Tibial nerve (tissue), 4 donors: ENCODE measurements at places on chromosomes 3 and 15.

GRCh38 chr3:157154563-157155330 lies 5.2 kb downstream of the CCNL1 start:
- DNase-seq, result no peak

- DNase-seq, result no peak
Measured at GRCh38 chr3:133734305-133734704, 11.9 kb upstream of the TF start.

- DNase-seq, result no peak
Measured at GRCh38 chr15:22240403-22240802, 160.1 kb downstream of the OR4M2 start.

- no peak for DNase-seq
Measured at GRCh38 chr3:64011685-64012084, 11.6 kb downstream of the PSMD6 start.

GRCh38 chr3:25683882-25684281 lies 19.2 kb upstream of the TOP2B start:
- no peak for DNase-seq

DNA sequence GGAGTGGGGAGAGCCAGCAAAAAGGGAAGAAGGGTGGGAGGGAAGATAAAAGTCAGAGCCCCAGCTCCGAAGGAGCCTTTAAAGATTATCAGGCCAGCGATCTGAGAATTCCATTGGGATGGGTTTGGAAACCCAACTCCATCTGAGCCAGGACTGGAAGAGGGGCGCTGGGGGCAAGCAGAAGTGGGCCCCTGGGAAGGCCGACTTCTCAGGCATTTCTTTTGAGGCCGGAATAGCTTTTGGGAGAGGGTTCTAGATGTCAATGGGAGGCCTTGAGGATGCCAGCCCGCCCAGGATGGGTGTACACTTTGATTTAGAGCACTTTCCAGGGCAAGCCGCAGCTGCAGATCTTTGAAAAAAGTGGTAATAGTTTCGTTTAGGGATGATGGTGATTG lies 6.6 kb upstream of the SOX2 start:
- no peak for DNase-seq

GRCh38 chr3:83816653-83817052 lies 1142.1 kb upstream of the CADM2 start:
- DNase-seq, result no peak

DNA sequence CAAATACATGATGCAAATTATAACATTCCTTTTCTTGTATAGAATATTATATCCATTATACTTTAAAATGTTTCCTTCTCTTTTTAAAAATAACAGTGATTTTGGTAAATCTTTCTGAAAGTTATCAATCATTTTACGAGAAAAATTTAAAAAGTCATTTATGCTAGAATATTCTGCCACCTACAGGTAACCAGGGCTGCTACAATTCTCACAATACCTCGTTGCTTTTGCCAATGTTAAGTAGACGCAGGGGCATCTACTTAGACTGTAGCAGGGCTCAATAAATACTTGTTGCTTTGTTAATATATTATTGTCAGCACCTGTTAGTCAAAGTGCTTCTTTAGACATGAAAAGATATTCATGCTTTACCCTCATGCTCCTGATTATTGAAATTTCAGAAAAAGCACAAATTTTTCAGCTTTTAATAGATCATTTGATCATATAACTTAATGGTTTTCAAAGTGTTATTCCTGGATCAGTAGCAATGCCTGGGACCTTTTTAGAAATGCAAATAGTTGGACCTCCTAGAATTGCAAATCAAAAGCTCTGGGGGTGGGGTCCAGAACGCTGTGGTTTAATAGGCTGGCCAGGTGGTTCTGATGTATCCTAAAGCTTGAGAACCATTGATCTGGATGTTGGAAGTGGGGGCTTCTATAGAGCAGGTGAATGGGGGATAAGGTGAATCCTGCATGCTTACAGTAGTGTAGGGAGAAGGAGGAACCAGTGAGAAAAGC lies 223.6 kb upstream of the PDZRN3 start:
- DNase-seq, result no peak

- DNase-seq, result no peak
Measured at GRCh38 chr3:115804200-115804599, 180.9 kb downstream of the GAP43 start.

DNA sequence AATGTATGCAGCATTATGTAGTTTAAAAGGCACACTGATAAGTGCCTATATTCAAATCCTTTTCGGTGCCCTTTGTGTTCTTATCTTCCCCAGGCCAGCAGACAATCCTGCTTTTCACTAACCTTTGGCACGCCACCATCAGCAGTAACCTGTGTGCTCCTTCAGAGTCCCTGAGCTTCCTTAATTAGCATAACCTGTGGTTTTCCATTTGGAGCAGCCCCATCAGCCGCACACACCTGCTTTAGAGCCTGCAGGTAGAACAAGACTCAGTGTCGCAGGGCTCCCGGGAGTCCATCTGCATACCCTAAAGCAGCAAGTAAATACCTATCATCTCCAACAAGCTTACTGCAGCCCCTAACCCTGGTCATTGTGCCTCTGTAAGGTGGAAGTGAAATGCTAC lies 755.1 kb downstream of the ROBO2 start:
- DNase-seq, result no peak

DNA sequence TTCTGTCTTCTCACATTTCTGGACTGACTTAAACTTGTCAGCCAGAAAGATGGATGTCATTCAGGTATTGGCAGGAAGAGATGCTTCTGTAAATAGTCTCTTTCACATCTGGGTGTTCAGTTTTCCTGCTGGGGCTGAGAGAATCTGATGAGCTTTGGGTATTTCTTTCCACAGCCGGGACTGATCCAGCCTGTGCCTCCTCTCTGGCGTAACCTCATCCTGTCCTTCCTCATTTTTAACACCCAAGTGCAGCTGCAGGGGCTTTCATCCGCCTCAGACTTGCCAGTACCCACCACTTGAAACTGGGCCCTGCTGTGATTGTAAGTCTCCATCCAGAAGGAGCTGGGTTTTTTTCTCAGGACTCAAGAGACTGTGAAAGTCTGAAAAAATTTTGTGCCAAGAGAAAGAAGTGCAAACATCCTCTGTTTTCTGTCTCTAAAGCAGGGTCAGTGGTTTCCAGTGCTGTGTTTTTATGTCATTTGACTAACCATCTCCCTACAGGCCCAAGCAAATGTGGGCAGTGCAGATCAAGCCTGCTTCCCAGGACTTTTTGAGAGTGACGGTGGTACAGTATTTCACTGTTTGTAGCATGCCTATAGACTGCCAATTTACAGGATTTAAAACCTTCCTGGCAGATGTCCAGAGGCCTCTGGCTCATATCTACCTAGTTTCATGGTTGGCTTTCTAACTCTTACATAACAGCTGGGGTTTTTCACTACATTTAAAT lies 342.7 kb downstream of the PTPRG start:
- no peak for DNase-seq

- no peak for DNase-seq
Measured at GRCh38 chr3:196968233-196969133, at the start of gene PIGZ. TSS of gene PIGZ (minus strand) at chr3:196968833. CDS start at chr3:196952031, 16,802 bp downstream.

DNA sequence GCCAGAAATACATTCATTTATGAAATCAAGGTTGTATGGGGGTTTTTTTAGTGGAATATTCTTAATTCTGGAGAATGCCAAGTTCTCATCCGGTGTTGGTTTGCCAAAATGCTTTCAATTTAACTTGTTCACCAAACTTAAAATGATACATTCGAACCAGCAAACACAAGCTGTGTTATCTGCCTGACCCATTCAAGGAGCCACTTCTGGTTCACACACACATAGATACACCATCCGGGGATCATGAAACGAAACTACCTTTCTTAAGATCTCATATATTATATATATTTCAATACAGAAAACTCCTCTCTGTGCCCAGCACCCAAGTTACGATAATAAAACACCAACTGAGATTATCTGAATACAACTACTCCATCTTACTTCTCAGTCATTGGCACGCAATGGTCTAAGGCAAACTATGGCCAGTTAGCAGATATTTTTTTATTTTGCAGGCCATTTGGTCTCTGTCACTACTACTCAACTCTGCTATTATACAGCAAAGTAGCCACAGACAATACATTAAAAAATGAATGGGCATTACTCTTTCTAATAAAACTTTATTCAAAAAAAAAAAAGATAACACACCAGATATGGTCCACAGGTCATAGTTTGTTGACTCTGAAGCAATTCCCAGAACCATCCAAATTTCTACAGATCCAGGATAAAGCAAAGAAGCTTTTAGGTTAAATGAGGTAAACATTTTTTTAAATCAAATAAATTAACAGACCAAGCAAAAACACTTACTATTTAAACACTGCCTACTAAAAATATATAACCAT lies 89.6 kb downstream of the TBL1XR1 start:
- DNase-seq, result no peak

DNA sequence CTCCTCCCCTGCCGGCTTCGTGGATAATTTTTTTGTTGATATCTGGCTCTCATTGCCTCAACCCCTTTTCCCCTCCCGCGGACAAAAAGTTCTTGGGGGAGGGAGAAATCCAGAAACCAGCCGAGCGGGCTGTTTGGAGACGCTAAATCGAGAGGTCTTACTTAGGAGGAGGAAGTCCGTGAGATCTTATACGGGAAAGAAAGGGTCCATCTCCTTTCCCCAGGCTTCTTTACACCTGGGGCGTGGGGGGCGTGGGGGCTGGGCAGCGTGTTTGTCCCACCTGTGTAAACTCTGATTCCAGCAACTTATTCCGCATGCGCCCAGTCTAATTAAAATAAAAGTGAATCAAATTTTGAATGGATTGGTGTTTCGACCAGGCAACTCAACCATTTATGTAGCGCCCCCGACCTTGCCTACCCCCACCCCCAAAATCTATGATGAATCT lies 364 bp upstream of the CADPS start:
- DNase-seq, result no peak

GRCh38 chr15:50229336-50229735 lies 36.2 kb downstream of the HDC start:
- DNase-seq, result no peak

- DNase-seq, result no peak
Measured at GRCh38 chr15:52653431-52653964, 25.7 kb downstream of the ATOSA start.

- DNase-seq, result no peak
Measured at GRCh38 chr3:56986347-56986746, 74.1 kb upstream of the SPATA12 start.

- no peak for DNase-seq
Measured at GRCh38 chr3:151012753-151013152, 40.2 kb upstream of the CLRN1 start.

DNA sequence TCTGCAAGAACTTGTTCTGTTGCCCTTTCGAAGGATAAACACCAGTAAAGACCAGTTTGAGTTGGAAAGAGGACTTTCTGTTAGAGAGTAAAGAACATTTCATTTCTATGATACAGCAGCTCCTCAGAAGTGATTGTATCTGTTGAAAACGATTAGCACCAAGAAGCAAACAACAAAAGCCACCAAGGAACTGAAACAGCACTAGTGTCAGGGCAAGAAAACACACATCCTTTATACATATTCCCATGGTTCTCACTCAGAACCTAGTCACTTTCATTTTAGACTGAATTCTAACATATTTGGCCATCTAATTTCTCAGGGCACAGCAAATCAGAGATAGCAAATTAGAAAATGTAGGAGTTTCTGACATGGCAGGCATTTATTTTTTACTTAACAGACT lies 116.1 kb downstream of the ATP1B3 start:
- no peak for DNase-seq

DNA sequence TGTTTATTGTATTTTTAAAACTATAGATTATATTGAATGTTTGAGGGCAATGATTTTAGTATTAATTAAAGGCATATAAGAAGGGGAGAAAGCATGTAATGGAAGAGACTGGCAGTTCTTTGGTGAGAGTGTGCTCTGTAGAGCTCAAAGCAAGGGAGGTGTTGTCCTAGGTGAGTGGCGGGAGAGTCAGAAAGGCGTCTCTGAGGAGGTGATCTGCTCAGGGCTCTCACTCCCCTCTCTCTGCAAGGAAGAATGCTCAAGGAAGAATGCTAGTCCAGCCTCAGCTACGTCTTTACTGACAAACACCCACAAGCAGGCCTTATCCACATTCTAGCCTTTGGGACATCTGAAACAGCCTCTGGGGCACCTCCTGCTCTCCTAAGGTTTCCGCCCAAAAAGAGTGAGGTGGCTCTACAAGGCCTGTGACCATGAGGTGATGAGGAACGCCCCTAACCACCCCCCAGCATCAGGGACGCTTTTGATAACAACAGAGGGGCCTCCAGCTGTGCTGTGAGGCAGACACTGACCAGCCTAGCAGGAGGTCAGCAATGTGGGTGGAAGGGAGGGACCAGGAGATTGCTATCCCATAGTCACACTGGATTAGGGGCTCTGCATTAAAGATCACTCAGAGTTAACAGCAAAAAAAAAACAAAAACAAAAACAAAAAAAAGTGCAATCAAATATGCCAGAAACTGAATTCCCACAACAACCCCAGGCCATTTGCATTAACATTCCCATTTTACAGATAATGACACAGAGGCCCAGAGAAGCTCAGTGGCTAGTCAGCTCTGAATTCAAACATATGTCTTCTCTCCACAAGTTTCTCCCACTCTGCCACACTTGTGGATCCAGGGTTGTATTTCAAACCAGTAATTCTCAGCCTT lies 202.2 kb upstream of the CTNNB1 start:
- DNase-seq, result no peak

DNA sequence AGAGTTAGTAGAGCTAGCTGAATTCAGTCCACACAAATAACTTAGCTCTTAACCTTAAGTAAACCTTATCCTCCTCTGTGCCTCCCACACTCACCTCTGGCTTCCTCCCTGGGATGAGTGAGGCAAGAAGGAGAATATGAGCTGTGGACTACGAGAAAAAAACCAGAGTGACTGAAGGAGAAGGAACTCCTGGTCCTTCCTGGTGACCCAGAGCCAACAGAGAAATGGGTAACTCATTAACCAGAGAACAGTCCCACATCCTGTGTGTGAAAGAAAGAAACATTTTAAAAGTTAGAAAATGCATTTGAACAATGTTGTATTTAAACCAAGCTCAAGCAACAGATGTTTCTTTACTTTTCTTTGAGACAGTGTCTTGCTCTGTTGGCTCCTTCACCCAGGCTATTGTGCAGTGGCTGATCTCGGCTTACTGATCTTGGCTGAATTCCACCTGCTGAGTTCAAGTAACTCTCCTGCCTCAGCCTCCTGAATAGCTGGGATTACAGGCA lies 27.5 kb upstream of the FAM81A start:
- DNase-seq, result no peak

DNA sequence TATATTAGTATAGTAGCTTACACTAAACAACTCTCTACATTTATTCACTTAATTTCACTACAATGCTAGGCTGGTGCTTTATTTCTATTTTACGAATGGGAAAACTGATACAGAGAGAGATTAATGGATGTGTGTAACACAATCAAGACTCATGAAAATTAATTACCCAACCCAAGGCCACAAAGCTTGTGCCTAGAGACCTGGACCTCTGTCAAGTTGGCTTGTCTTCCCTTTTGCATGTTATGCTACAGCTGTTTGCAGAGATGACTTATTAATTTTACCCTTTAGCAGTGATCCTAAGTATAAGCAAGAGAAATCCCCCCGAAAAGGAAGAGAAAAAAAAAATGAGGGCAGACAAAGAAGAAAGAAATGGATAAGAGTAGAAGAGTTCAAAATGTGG lies 162.5 kb downstream of the C3orf38 start:
- no peak for DNase-seq

GRCh38 chr15:85443046-85443445 lies 62.6 kb downstream of the AKAP13 start:
- DNase-seq, result no peak
